Esophagus muscularis mucosa (tissue), 4 donors: ENCODE measurements at places on chromosomes 13 and 19. TPM values are rescaled to one million over a fixed set of nuclear protein-coding genes. Genes with fewer than 3 reads are reported as not detected.

DNA sequence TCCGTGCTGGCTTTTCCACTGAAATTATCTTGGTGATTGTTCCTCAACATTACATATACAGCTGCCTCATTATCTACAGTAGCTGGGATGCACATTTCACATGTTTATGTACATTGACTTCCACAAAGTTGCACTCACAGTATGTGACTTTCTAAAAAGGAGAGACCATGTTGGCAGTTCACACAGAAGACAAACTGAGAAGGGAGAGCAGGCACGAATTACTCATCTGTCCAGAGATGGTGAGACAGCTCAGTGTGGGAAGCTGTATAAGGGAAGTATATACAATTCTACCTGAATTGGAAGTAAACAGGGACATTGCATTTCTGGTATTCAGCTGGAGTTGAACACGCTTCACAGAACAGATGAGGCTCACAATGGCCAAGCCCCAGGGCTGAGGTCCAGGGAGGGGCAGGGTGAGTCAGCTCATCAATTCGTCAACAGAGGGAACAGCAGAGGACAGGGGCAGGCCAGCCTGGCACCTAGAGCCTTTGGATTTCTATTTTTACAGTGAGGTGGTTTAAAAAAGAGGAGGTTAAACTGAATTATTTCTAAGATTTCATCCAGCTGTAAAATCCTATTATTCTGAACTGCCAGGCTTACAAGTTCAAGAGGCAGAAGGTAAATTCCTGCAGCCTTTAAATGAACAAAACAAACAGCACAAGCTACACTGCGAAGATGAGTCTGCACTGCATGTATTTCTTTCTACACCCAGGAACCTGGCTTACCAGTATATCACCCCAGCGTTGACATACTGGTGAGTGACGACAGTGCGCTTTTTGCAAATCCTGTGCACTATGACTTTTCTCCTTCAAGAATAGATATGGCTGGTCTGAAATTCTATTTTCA lies 9.8 kb downstream of the PARP4 start:
- no peak for DNase-seq

GRCh38 chr19:29422486-29423085 lies 103.2 kb upstream of the VSTM2B start:
- no peak for DNase-seq

GRCh38 chr13:87557788-87558187 lies 113.4 kb upstream of the SLITRK5 start:
- DNase-seq: no peak

The APOC1 gene
- not detected for total RNA-seq

DNA sequence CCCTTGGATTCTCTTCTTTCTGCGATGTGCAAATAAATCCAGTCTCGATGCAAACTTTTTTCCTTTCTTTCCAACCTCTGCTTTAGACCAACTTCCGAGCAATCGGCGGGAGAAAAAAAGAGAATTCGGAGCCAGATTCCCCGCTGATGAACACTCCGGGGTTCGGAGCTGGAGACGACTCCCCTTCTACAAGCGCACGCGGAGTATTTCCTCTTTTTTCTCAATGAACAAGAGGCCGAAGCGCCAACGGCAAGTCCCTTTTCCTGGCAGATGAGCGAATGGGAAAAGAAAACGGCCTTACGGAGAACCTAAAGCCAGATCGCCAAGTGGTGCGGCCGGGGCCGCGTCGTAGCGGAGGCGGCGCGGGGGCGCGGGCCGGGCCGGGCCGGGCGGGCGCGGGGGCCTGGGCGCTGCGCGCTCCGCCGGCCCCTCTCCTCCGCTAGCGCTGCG lies 250 bp downstream of the SPRY2 start:
- no peak for DNase-seq
